ENCODE measurements at places on chromosomes 16 and 17.

DNA sequence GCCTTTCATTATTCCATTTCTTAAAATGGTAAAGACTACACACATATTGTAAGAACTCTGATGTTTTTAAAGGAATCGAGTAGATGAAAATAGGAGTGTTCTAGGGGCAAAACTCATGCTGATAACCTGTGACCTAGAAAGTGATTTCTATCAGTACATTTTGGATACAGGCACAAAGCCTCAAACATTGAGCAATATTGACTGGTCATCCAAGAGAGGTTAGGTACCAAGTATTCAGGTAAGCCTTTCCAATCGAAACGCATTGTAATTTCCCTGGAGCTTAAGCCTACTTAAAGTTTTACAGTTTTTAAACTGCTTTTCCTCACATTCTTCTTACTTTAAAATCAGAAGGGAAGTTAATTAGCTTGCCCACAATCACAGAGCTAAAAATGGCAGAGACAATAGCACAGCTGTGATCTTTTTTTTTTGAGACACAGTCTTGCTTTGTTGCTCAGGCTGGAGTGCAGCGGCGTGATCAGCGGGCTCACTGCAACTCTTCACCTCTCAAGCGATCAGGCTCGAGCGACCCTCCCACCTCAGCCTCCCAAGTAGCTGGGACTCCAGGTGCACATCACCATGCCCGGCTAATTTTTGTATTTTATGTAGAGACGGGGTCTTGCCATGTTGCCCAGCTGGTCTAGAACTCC is 3.3 kb downstream of the GOT2 start:
- DNase-seq: no peak

- DNase-seq: no peak
Measured at GRCh38 chr16:10911267-10911666, 31.0 kb downstream of the DEXI start.

- no peak for DNase-seq
Measured at GRCh38 chr17:44260296-44260695, 7.6 kb downstream of the SLC4A1 start.

GRCh38 chr17:81398832-81399411 is 3.7 kb downstream of the BAHCC1 start:
- no peak for DNase-seq

DNA sequence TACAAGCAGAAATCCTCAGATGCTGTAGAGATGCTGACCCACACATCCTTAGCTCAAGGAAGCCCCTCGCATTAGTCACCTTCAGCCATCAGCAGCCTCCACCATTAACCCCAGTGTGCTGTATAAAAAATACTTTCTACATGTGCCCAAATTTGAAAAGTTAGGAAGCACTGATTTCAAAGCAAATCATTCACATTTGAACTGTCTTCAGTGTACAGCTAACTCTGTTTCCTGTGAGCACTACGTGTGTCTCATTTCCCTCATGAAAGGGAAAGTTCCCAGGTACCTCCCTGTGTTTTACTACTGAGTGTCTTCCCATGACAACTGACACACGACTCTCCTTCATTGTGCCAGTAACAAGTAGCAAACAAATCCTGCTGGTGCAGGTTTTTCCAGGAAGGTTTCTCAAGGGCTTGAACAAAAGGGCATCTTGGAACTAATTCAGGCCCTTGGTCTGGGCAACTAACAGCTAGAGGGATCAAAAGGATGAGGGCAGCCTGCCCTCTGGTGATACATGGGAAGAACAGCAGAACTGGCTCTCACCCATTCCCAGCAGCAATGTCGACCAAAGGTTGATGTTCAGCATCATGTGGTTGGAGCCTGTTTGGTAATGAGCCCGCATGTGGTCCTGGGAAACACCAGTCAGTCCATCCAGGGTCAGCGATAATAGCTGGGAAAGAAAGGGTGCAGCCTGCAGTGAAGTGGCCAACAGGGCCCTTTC is 4.0 kb downstream of the SLC35B1 start:
- DNase-seq: no peak

GRCh38 chr16:54268766-54269165 is 17.8 kb downstream of the IRX3 start:
- DNase-seq: no peak

DNA sequence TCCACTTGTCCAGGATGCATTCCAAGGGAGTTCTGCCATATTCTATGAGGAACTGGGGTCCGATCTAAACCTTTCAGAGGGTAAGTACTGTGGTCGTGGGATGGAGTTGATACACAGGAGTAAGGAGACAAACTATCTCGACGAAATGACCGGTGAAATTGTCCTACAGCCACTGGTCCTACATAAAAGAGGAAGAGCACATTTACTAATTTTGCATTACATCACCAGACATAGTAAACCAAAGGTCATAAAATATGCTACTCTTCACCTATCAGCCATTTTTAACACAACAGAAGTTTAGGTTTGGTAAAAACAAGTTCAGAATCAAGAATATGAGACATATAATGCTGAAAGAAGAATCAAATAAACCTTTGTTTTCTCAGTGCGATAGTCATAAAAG is 8.1 kb downstream of the HSF5 start:
- no peak for DNase-seq

GRCh38 chr17:17994271-17995069 is 21.8 kb downstream of the DRC3 start:
- no peak for DNase-seq

GRCh38 chr17:17738901-17739300 is 57.6 kb downstream of the RAI1 start:
- DNase-seq: no peak

- no peak for DNase-seq
Measured at GRCh38 chr17:40092581-40092980, 7.8 kb downstream of the NR1D1 start.

GRCh38 chr17:55325406-55325805 is 60.6 kb downstream of the HLF start:
- DNase-seq: no peak

DNA sequence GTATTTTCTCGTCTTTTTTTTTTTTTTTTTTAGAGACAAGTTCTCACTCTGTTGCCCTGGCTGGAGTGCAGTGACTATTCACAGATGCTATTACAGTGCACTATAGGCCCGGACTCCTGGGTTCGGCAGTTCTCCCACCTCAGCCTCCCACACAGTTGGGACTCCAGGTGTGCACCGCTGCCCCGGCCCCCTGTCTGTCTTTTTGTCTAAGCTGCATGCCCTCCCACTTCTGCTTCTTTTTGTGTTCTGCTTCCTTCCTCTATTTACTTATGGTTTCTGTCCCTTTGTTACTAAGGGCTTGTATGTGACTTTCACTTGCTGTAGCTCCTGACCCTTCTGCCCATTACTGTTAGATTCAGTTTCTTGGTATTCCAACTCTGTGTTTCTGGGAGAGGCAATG is 20.5 kb downstream of the SLC7A6 start:
- no peak for DNase-seq

- no peak for DNase-seq
Measured at GRCh38 chr16:3183445-3184139, 4.4 kb upstream of the OR1F1 start.

- no peak for DNase-seq
Measured at GRCh38 chr17:2059547-2060384, 4.9 kb downstream of the HIC1 start.

- DNase-seq: no peak
Measured at GRCh38 chr16:20704281-20704680, 6.8 kb upstream of the ACSM1 start.

DNA sequence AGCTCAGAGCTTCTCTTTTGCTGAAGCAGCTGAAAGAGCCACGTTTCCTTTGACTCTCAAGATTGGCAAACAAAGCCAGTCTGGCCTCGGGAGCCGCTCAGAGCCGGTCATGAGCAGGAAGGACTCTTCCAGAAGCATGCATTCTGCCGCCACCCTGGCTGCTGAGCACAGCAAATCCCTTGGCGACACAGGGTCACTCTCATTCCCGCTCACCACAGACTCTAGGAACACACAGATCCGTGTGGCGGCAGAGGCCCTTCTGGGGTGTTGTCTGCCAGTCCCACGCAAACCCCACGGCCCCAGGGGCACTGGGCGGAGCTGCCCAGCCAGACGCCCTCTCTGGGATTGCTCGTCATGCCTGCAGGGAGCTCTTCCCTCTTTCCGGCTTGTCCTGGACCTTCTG is 157.0 kb downstream of the C16orf95 start:
- no peak for DNase-seq

DNA sequence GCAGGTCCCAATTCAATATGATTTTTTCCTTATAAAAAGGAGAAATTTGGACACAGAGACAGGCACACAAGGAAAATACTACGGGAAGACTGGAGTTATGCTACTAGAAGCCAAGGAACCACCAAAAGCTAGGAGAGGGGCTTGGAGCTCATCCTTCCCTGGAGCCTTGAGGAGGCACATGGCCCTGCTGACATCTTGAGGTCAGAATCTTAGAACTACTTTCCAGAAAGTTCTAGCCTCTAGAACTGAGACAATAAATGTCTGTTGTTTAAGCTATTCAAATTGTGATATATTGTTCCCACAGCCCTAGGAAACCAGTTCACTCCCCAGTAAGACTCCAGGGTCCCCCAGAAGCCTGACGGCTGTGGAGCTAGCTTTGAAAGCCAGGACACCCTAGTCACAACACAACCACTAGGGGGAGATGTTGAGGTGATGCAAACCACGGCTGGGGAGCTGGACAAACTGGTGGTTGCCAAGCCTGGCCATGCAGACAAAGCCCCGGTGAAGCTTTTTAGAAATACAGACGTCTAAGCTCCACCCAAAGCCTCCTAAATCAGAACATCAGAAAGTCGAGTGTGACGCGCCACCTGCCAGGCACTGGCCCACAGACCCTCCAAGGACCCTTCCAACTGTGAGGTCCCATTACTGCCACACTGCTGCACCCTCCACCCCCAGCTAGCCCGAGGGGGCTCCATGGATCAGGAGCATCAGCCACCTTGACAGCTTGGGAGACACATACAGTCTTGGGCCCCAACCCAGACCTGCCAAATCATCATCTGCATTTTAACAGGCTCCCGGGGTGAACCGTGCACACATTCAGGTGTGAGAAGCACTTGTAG is 106.4 kb downstream of the SLC39A11 start:
- DNase-seq: no peak

- DNase-seq: no peak
Measured at GRCh38 chr17:36196131-36196486, 449 bp downstream of the CCL3L1 start.

DNA sequence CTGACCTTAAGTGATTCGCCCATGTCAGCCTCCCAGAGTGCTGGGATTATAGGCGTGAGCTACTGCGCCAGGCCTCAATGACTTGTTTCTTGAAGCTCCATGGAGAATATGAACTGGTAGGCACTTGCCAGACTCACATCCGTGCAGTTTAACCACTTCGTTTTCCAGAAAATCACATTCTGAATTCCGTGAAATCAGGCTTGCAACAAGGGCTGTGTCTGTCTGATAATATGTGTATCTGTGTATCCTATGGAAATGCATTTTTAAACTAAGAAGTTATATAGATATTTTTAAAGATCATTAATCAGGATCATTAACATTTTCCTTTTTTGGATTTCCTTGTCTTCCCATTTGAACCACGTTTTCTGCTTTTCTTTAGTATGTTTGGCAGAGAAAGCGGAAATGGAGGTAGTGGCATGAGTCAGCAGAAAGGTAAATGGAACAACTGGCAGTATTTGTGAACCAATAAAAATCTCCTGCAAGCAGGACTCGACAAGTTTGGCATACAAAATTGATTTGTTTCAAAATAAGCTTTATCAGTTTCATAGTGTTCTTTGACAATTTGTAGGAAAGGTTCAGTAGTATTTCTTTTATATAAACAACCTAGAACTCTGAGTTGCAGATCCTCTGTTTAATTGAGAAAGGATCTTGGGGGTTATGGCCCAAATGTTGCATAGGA is 33.0 kb downstream of the USP10 start:
- DNase-seq: no peak

GRCh38 chr16:13453938-13454553 is 465.9 kb upstream of the ERCC4 start:
- peak; percentile 5 for DNase-seq

DNA sequence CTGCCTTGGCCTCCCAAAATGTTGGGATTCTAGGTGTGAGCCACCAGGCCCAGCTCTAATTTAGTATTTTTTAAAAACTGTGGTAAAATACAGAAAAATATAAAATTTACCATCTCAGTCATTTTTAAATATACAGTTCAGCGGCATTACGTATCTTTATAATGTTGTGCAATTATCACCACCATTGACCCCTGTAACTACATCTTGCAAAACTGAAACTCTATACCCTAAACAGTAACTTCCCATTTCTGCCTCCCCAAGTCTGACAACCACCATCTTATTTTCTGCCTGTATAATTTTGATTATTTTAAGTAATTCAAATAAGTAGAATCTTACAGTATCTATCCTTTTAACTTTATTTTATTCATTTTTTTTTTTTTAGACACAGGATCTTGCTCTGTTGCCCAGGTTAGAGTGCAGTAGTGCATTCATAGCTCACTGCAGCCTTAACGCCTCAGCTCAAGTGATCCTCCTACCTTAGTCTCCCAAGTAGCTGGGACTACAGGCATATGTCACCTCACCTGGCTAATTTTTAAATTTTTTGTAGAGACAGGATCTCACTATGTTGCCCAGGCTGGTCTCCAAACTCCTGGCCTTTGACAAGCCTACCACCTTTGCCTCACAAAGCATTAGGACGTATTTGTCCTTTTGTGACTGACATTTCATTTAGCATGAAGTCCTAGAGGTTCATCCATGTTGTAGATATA is 10.9 kb upstream of the GGA2 start:
- DNase-seq: no peak

DNA sequence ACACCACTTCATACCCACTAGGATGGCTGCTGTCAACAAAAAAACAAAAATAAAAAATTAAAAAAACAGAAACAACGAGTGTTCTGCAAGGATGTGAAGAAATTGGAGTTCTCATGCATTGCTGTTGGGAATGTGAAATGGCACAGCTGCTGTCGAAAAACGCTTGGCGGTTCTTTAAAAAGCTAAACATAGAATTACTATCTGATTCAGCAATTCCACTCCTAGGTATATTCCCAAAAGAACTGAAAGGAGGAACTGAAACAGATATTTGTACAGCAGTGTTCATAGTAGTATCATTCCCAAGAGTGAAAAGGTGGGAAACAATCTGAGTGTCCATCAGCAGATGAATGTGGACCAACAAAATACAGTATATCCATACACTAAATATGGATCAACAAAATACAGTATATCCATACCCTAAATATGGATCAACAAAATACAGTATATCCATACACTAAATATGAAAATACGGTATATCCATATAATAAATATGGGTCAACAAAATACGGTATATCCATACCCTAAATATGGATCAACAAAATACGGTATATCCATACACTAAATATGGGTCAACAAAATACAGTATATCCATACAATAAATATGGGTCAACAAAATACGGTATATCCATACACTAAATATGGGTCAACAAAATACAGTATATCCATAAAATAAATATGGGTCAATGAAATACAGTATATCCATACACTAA is 8.7 kb downstream of the METTL16 start:
- DNase-seq: no peak

- peak; percentile 64 for DNase-seq
Measured at GRCh38 chr16:24610416-24610755, 71.0 kb downstream of the RBBP6 start.
